ENCODE measurements at places on chromosomes 4 and X.

GRCh38 chrX:108020631-108021030, 24.2 kb upstream of the VSIG1 start:
- DNase-seq, result no peak

GRCh38 chr4:164212134-164212533, 541.8 kb upstream of the SMIM31 start:
- no peak for DNase-seq

DNA sequence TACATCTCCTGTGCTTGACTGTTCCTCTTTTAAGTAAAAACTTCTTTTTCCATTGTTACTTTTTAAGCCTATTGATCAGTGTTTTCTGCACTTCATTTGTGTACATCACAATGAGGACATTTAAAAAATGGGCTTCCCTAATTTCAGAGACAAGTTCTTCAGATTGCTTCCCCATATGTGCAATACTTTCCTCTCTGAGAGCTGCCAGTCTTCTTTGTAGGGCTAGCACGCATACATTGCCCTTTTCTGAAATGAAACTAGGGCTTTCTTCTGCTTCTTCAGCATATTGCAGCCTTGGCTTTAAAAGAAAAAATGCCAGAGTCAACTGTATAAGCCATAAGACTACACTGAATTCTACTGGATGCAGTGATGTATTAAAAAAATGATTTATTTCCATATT, 37.8 kb downstream of the FAT4 start:
- DNase-seq, result no peak

DNA sequence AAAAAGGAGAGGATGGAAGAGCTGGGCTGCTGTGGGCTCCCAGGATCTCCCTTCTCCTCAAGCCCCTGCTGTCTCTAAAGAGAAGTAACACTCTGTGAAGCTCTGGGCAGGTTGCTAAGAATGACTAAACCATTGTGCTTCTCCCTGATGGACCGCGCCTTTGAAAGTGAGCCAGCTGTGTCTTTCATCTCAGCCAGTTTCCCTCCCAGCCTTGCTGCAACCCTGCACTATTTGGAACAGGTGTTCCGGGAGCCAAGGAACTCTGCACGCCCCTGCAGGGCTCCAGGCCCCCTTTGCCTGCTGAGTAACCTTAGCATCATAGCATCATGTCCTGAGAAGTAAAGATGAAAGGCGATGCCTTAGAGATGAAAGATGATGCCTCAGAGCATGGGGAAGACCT, 39.7 kb downstream of the SMIM20 start:
- DNase-seq, result no peak
